ENCODE measurements at places on chromosomes 5 and 9. TPM values are rescaled to one million over a fixed set of nuclear protein-coding genes. Genes with fewer than 3 reads are reported as not detected.
A peak's percentile ranks its signal among the peaks of the same experiment; 100 is the strongest.

DMRT3 gene
- not detected for total RNA-seq

NEUROG1 gene
- total RNA-seq, result not detected

GRCh38 chr5:147732291-147732883 is 50.1 kb downstream of the JAKMIP2 start:
- DNase-seq, result no peak

ZDHHC12 gene
- 42.8 TPM for total RNA-seq

- DNase-seq, result no peak
Measured at GRCh38 chr5:59133764-59134261, 550.9 kb downstream of the RAB3C start.

NEURL1B gene
- total RNA-seq, result 3.6 TPM

OBP2B gene
- total RNA-seq, result not detected

CLTB gene
- total RNA-seq, result 31.6 TPM

DNA sequence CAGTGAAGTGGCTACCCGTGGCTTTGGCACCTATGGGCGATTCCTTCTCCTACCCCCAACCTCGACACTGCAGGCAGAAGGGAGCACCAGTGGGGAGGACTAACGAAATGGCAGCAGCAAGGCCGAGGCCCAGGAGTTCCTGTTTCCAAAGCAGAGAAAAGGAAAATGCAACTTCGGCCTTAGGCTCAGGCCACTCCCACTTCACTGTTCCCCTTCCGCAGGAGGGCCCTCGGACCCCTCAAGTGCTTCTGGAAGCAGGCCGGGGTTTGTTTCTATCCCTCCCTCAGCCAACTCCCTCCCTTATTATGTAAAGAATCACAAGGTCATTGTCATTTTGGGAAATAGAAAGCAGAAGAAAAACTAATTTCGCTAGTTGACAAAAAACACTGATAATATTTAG is 36.4 kb upstream of the NKX2-5 start:
- no peak for DNase-seq

FAXDC2 gene
- total RNA-seq, result 3.0 TPM

RHOBTB3 gene
- 6.6 TPM for total RNA-seq

SPATA31D4 gene
- not detected for total RNA-seq

GRCh38 chr9:121686930-121687541 is 35.6 kb downstream of the DAB2IP start:
- DNase-seq, result peak; percentile 86

- no peak for DNase-seq
Measured at GRCh38 chr5:17185773-17186172, 31.7 kb upstream of the BASP1 start.

GFRA3 gene
- 1.8 TPM for total RNA-seq

SLC34A1 gene
- not detected for total RNA-seq

TAF11L5 gene
- not detected for total RNA-seq

GRCh38 chr5:74866596-74867162 is 492 bp upstream of the FAM169A start:
- peak; percentile 61 for DNase-seq

DNA sequence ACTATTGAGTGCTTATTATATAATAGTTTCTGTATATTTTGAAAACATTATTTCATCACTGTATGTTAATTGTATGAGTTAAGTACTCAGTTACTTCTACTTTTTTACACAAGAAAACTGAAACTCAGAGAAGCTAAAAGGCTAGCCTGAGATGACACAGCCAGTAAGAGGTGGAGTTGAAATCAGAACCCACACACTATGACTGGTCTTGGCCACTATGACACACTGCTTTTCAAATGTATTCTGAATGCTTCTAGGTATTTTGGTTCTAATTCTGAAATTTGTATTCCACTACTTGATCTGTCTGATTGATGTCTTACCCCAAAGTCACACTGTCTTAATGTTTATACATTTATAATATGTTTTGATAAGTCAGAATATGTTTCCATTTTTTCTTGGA is 181.8 kb downstream of the ZDHHC21 start:
- DNase-seq, result no peak

- no peak for DNase-seq
Measured at GRCh38 chr9:106878934-106879333, 16.0 kb downstream of the ZNF462 start.

DNA sequence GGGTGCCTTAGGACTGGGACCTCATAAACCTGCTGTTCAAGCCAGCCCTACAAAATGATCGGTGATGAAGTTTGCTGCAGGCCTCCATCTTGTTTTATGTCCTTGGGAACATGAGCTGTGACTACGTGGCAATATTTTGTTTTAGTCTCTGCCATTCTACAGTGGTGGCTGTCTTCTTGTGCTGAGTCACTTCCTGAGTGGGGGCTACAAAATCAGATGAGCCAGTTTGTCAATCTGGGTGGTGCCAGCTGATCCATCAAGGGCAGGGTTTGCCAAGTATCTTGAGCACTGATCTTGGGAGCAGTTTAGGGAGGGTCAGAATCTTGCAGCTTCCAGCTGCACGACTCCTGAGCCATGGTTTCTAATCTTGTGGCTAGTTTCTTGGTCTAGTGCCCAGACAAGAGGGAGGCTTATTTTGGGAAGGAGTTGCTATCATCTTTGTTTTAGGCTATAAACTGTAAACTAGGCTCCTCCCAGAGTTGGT is 94.7 kb downstream of the YTHDC2 start:
- DNase-seq, result no peak

BASP1 gene
- 188 TPM for total RNA-seq

- no peak for DNase-seq
Measured at GRCh38 chr5:113213551-113214425, 221.0 kb downstream of the TSSK1B start.

- DNase-seq, result no peak
Measured at GRCh38 chr5:38463634-38464521, 92.6 kb downstream of the LIFR start.

GRCh38 chr5:1314564-1314982 is 19.7 kb upstream of the TERT start:
- no peak for DNase-seq

- no peak for DNase-seq
Measured at GRCh38 chr9:108779551-108780325, 76.0 kb downstream of the ACTL7B start.

DNA sequence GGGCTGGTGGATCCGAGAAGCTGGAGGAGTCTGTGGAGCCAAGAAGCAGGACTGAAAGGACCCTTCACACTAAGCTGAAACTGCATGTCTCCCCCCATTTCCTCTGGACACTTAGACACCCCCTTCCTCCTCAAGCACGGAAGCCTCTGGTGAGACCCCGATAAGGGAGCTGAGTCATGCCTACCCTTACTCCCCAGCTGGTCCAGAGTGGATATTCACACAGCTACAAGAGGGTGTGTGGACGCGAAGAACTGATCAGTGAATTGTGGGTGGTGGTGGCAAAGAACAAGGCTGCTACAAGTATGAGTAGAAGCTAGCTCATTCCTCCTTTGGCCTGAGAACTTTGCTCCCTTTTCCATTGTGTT is 4.3 kb downstream of the TLN1 start:
- DNase-seq, result no peak

ARL14EPL gene
- not detected for total RNA-seq

- DNase-seq, result no peak
Measured at GRCh38 chr9:3912817-3913216, 387.0 kb upstream of the RFX3 start.

- DNase-seq, result no peak
Measured at GRCh38 chr5:143328589-143329220, 74.8 kb downstream of the NR3C1 start.

GRCh38 chr9:131237291-131237690 is 39.0 kb downstream of the FAM78A start:
- no peak for DNase-seq

NUTM2F gene
- not detected for total RNA-seq

- DNase-seq, result peak; percentile 62
Measured at GRCh38 chr9:128103589-128103962, 24.0 kb downstream of the PTGES2 start.

PCDHB5 gene
- total RNA-seq, result 2.9 TPM

GMCL2 gene
- total RNA-seq, result not detected

DNA sequence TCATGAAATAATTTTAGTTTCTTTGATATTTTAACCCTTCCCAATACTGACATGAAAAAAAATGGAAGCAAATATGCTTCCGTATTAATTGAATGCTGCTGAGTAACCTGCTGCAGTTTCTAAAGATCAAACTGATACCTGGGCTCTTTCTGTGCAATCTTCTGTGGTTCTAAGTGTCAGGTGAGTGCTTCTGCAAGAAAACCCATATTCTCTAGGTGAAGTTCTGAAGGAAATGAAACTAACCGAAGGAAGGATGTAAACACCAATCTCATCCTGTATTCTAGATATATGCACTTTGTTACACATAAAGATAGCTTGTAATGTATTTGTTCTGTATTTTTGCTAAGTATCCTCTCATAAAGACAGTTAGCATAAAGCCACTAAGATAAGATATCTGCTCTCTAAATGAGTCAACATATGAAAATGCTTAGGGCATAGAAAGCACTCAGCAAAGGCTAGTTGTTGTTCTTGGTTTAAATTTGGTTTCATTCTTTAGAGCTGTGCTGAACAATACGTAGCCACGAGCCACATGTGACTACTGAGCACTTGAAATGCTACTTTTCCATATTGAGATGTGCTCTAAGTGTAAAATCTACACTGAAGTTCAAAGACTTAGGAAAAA is 52.0 kb downstream of the ITGA2 start:
- DNase-seq, result no peak

GRCh38 chr9:106613250-106613737 is 249.7 kb upstream of the ZNF462 start:
- no peak for DNase-seq

All from H9 (cell line).